ENCODE measurements at places on chromosomes 5 and 9. TPM values are rescaled to one million over a fixed set of nuclear protein-coding genes. Genes with fewer than 3 reads are reported as not detected.

PRR16 gene
- 5.9 TPM for total RNA-seq

LCP2 gene
- total RNA-seq: 73.0 TPM

TPM2 gene
- total RNA-seq: 229 TPM

PDZD2 gene
- total RNA-seq: 33.5 TPM

PPIC gene
- 40.3 TPM for total RNA-seq

CDC37L1 gene
- total RNA-seq: 30.7 TPM

NUDT12 gene
- total RNA-seq: 10.1 TPM

DNA sequence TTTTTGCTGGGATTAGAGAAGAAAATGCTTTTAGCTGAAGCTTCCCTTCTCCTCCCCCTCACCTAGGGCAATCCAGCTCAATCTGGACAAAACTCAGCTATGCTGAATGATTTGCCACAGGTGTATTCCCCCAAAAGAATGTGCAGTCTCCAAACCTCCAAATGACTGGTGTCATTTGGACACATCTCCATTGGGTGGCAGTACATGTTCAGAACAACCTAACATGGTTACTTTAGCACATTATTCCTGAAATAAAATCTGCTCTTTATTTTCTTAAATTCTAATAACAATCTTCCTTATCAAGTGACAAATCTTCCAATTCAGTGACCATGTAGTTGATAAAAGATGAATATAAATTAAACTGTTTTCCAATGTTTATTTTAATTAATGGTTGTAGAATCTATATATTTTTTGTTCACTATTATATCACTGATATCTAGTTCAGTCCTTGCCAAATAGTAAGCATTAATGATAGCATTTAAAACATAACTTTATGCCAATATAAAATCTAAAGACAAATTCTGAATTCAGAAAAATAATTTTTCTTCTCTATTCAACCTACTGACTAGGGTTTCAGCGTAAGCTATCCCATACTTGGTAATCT, 61.3 kb upstream of the MOCS2 start:
- DNase-seq: peak; percentile 29

GRCh38 chr9:99257723-99258389, 35.8 kb downstream of the SEC61B start:
- DNase-seq: no peak

DNA sequence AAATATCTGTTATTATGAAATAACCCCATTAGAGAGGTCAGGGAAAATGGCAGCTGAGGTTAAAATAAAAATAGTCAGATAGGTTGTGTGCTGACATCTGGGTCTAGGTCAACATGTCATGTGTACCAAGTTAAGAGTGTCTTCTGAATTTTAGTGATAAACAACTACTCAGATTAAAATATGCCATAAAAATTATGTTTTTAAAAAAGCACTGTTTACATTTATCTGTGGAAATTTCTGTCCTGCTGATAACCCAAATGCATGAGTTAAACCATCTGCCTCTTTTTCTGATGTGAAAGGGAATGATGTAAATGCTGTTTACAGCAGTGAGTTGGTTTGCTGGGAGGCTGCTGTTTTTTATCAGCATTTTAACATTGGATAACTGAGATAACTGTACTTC, 361.2 kb upstream of the TARS1 start:
- DNase-seq: peak; percentile 96

- no peak for DNase-seq
Observed at GRCh38 chr9:87954230-87954629, 20.1 kb downstream of the CDK20 start.

DNA sequence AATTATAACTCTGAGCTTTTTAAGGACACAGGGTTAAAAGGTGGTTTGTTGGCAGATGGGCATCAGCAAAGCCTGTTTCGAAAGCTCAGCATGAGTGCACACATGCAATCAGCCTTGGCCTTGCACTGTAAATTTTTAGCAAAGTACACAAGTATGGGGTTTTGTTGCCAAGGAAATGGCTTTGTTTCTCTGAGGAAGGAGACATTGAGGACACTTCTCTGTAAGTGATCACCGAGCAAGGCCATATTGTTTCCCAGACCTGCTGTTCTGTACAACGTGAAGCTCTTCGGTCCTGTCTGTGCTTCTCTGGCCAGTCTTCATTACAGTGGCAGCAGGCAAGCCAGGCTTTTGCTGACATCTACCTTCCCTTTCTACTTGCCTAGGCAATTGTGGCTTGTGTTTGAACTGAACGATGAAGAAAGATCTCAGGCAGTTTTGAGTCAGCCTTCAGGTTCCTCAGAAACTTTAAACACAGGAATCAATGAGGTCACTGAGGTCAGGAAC, 27.9 kb upstream of the GLRX start:
- DNase-seq: peak; percentile 33

DNA sequence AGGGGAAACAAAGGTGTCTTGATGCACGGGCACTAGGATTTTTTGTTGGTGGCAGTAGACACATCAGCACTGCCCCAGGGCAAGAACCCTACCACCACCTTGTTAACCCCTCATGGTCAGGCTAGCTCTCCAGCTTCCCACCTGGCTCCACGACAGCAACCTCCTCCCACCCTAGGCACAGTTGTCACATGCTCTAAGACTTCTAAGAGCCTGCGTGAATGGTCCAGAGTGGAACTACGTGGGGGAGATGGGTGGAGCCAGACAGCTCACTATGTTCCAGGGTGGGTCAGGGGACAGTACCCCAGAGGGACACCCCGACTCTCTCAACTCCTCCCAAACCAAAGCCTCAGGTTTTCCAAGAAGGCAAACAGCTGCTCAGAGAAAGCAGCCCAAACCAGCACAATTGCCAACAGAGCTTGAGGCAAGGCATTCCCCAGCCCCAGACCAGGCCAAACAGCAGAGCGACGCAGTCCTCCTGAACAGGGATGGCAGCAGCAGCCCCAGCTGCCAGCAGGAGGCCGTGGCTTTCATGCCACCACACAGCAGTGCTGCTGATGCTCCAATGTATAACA, 78.0 kb downstream of the NRG2 start:
- no peak for DNase-seq

DNA sequence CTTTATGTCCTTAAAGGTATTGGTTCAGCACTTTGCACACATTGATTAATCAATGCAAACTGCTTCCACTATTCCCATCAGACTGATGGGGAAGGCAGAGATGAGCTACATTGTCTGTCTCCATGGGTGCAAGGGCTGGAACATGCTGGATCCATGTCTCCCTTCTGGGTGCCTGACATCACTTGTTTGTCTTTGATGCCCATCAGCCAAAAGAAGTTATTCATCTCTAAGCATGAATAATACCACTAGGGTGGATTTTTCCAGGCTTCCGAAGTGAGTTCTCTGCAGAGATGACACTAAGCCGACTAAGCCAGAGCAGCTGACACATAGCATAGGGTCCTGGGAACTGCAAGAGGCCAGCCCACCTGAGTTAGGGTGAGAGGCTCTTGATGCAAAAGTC, 8.7 kb downstream of the FGF1 start:
- DNase-seq: no peak

- DNase-seq: no peak
Observed at GRCh38 chr5:43073597-43074546, 33.8 kb upstream of the ANXA2R start.

- DNase-seq: no peak
Observed at GRCh38 chr9:92938025-92938424, 9.3 kb upstream of the FGD3 start.

GRCh38 chr9:127586537-127586936, 25.5 kb upstream of the STXBP1 start:
- DNase-seq: peak; percentile 87

- peak; percentile 63 for DNase-seq
Observed at GRCh38 chr9:91426123-91426745, 2.6 kb upstream of the NFIL3 start.

- DNase-seq: no peak
Observed at GRCh38 chr5:112264151-112264550, 154.9 kb downstream of the EPB41L4A start.

- DNase-seq: no peak
Observed at GRCh38 chr9:95343725-95344287, 26.3 kb upstream of the FANCC start.

- DNase-seq: no peak
Observed at GRCh38 chr5:16456103-16456832, 9.3 kb downstream of the ZNF622 start.

DNA sequence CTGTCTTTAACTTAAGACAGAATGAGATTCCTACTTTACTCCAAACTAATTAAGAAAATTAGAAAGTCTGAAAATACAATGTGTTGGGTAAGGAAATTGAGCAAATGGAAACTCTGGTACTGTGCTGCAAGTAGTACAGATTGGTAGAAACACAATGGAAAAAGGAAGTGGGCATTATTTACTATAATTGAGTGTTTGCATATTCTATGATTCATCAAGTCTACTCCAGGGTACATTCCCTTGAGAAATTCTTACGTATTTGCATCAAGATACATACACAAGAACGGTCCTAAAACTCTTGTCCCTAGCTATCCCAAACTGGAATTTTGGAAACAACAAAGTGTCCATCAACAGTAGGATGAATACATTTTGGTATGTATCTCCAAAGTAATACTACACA, 123.5 kb upstream of the TARS1 start:
- DNase-seq: no peak
